ENCODE measurements at places on chromosomes 16 and 17.

GRCh38 chr17:39235555-39236449 lies 10.1 kb upstream of the STAC2 start:
- no peak for DNase-seq

DNA sequence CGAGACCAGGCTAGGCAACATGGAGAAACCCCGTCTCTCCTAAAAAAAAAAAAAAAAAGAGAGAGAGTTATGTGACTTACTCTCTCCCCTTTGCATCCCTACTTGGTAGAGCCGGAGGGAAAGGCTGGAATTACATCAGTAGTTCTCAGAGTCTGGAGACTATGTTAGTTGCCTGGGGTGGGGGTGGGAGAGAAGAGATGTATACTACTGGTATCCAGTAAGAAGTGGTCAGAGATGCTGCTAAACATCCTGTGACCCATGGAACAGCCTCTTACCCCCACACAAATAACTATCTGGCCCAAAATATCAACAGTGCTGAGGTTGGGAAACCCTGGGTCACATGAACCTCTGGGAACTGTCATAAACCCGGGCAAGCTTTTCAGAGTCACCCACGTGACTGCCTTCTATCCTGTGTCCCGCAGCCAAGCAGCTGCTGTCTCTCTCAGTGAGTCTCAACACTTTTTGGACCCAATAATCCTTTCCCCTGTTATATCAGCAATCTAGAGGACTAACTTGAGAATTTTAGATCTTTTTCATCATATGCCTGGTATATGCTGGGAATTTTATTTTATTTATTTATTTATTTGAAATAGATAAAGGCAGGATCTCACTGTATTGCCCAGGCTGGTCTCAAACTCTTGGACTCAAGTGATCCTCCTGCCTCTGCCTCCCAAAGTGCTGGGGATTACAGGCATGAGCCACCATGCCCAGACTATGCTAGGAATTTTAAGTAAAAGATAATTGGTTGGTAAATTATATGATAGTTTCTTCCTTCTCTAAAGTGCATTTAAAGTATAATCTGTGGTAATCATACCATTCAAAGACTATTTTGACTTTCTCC lies 8.7 kb downstream of the EIF1 start:
- DNase-seq, result peak; percentile 94

- DNase-seq, result no peak
Measured at GRCh38 chr17:72567774-72568173, 447.0 kb downstream of the SOX9 start.

- DNase-seq, result peak; percentile 10
Measured at GRCh38 chr17:39551879-39552278, 55.8 kb downstream of the NEUROD2 start.

DNA sequence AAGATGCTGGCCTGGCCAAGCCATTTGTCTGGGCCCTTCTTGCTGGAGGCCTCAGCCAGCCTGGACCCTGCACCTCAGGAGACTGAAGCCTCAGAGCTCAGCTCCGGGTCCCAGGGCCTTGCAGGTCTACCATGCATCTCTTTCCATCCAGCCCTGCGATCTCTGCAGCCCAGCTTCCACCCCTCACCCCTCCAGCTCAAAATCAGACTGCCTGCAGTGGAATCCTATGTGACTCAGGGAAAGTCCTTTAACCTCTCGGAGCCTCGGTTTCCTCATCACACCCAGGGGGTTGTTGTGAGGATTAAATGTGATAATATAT lies 2.9 kb upstream of the B9D1 start:
- DNase-seq, result no peak

GRCh38 chr17:36934692-36935630 lies 2.3 kb upstream of the LHX1 start:
- DNase-seq, result no peak

- no peak for DNase-seq
Measured at GRCh38 chr17:61349350-61349749, 50.3 kb upstream of the TBX2 start.

DNA sequence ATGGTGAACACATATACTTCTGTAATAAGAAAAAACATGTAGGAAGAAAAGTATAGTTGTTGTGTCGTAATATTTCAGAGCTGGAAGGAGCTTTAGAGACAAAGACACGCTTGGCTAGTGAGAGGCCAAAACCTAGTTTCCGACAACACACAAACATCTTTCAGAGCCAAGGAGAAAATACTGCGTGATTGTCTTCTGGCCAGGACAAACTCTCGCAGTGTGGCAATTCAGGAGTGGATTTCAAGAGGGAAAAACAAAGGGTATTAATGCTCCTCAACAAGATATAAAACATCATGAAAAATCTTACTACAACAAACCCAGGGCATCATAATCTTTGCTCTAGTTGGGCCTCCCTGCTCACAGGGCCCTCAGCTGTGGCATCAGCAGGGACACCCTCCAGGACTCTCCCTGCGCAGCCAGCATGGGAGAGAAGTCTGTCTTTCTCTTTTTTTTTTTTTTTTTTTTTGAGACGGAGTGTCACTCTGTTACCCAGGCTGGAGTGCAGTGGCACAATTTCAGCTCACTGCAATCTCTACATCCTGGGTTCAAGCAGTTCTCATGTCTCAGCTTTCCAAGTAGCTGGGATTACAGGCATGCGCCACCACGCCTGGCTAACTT lies 66.4 kb downstream of the CYB5B start:
- no peak for DNase-seq

- no peak for DNase-seq
Measured at GRCh38 chr16:19145010-19145409, 23.0 kb upstream of the SYT17 start.

DNA sequence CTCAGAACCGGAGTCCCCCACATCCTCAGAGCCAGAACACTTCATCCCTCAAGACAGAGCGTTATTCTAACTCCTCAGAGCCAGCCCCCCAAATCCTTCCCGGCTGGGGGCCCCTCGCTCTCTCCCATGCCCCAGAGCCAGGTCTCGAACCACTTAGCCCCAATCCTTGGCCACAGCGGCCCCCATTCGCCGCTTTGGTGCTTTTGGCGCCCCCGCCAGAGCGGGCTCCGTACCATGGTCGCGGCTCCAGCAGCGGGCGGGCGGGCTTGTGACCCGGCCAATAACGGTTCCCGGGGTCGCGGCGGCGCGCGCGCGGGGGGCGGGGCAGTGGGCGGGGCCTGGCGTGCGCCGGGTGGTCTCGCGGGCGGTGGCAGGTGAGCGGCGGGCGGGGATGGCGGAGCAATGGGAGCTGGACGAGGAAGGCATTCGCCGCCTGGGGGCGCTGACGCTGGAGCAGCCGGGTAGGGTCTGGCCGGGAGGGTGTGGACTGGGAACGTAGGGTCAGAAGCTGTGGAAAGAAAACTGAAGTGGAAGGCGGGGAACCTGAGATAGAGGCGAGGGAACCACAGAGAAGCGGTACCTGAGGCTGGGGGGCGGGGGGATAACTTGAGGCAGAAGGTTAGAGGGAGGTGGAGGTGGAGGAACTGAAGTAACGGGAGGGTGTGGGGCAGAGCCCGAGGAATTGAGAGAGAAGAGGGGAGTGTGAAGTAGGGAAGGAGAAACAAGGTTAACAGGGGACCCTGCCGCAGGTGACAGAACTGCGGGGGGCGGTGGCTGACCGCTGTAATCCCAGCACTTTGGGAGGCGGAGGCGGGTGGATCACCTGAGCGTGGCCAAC lies at the start of the genes KCTD19 and LRRC36:
TSS of gene KCTD19 (minus strand) at position 270 of the 838 bp plus-strand sequence. CDS start at position 236, 34 bp downstream.
TSS of gene LRRC36 (plus strand) at position 344 of the 838 bp plus-strand sequence. CDS start at position 392, 48 bp downstream.
- peak; percentile 92 for DNase-seq

- no peak for DNase-seq
Measured at GRCh38 chr17:57071991-57072944, 12.8 kb upstream of the AKAP1 start.

DNA sequence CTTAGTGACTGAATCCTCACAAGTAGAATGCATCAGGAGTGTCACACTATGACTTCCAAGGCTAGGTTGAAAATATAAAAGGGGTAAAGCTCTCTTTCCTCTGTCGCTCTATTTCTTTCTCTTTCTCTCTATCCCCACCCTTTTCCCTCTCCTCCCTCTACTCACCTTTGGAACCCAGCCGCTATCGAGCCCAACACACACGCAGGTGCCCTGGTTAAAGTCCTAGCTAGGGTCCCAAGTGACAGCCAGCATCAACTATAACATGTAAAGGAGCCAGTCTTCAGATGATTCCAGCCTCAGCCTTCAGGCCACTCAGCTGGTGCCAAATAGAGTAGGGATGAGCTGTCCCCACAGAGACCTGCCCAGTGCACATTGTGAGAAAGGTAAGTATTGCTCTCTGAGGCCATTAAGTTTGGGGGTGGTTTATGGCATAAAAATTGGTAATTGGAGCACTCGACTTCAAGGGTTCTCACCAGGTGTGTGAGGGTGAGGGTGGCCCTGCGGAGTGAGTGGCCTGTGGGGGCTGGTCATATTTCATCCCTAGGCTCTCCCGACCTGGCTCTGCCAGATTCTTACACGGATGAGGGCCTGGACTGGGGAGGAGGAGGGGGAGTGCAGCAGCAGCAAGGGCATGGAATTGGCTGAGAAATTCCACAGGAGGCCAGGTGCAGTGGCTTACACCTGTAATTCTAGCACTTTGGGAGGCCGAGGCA lies 14.9 kb upstream of the C16orf54 start:
- DNase-seq, result no peak

- DNase-seq, result no peak
Measured at GRCh38 chr16:82152641-82153112, 17.3 kb downstream of the MPHOSPH6 start.

GRCh38 chr17:78172249-78173051 lies 4.1 kb downstream of the SYNGR2 start:
- DNase-seq, result peak; percentile 94

DNA sequence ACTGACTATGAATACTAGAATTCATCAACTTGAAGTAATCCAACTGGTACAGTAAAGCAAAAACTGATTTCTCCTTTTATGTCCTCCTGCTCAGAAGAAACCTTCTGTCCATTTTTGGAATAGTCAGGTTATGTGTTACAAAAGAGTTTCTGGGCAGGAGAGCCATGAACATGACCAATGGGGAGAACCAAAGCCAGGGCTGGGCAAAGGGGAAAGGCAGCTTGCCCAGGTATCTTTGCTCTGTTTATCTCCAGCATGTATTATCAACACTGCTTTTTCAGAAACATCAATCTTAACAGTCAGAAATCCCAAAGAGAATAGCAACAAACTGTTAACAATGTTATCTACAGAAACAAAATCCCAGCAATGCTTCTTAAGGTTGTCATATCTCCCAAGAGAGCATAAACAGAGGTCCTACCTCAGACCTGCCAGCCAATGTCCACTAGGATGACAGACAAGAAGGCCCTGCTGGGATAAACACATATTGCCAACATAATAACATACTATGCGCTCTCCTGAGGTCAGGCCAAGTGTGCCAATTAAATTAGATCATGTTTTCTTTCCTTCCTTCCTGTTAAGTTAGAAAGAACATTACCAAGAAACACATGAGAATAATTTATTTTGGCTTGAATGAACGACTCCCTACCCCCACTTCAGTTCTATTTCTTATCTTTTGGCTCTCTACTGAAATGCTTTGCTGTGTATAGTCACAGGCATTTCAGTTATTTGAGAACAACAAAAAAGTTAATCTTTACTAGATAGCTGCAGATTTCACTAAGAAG lies 28.0 kb downstream of the BLMH start:
- no peak for DNase-seq

- DNase-seq, result no peak
Measured at GRCh38 chr17:63881935-63882601, at the start of gene GH2. Gene GH2, minus strand, starts transcription at chr17:63881944. Its CDS starts 143 bp downstream, at chr17:63881801.

GRCh38 chr17:33019161-33019890 lies 27.7 kb downstream of the SPACA3 start:
- DNase-seq, result no peak

GRCh38 chr17:3007651-3008121 lies 55.7 kb downstream of the OR1D5 start:
- no peak for DNase-seq

- DNase-seq, result no peak
Measured at GRCh38 chr16:85919271-85920267, 20.6 kb downstream of the IRF8 start.

- no peak for DNase-seq
Measured at GRCh38 chr16:2289282-2289681, 21.4 kb upstream of the RNPS1 start.

Data from lower leg skin (tissue), 4 donors.